ENCODE measurements at places on chromosomes 11 and 22.

- no peak for DNase-seq
Measured at GRCh38 chr11:61390161-61390560, 2.2 kb upstream of the TMEM216 start.

DNA sequence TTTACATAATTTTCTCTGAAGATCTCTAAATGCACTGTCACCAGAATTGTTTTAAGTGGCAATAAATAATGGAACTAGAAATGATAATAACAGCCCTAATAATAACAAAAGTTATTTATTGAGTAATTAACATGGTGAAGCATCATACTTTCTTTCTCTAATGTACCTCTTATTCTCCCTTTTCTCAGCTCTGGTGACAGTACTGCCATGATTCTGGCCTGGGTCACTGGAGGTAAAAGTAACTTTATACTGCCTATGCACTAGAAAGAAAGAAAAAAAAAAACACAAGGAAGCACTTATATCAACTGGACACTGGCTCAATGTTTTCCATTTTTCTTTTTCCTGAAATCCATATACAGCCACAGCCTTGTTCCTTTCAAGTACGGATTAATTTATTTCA is 43.7 kb downstream of the CADM1 start:
- peak; percentile 17 for DNase-seq

DNA sequence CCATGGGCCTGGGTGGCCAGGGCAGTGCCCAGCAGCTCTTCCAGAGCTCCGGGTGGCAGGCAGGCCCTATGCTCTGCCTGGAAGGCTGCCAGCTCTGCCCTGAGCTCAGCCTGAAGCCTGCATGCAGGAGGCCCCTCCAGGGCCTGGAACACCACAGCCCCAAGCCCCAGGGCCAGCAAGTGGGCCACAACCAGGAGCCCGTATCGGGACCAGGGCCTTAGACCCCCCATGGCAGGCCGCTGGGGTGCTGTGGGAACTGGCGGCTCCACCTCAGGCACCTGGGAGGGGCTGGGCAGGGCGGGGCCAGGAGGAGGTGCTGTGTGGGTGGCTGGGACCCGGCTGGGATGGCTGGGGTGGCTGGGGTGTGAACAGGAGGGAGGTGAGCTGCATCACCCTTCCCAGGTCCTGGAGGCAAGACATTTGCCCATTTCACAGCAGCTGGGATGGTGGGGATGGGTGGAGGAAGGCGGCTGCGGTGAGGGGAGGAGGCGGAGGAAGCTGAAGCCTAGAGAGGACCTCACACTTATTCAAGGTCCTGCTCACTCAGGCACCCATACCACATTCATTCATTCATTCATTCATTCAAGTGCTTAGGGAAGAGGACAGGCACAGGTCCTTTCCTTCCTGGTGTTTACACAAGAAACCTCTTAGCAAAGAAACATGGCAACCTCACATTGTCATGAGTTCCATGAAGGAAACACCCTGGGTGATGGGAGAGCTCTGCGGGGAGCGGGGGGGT is at the start of gene KCNK7:
KCNK7 (minus strand) TSS at position 258 of the 739 bp plus-strand sequence; CDS start at position 230, 28 bp downstream.
- no peak for DNase-seq

- DNase-seq, result no peak
Measured at GRCh38 chr11:134374891-134375550, 37.0 kb downstream of the B3GAT1 start.

DNA sequence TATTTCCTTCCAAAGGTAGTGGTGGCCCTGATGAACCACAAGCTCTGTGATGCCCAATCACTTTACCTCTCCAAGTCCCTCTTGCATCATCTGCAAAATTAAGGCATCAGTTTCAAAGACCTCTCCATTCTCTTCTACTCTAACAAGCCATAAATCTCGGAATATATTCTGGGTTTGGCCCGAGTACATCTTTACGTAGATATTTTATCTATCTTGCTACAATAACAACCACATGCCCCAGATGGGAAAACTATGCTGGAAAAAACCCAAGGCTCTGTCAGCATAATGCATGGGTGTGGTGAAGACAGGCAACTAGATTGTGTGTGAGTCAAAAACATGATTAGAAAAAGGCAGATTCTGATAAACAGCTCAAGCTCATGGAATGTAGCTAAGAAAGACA is 228.2 kb upstream of the BLID start:
- DNase-seq, result no peak

DNA sequence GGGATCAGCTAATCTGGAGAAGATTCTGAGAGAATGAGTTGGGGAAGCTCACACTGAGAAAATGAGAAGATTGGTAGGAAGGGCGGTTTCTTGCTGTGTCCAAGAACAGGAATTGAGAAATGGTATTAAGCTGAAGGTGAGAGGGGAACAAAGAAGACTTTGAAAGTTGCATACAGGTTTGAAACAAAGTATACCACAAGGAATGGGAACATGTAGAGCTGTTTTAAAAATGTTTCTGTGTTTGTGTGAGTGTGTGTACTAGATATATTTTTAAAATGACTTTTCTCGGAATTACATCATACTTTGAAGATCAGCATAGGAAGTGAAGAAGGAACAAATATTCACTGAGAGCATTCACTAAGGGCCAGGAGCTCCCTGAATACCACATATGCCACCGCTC is 24.4 kb upstream of the IZUMO1R start:
- DNase-seq, result no peak

- DNase-seq, result no peak
Measured at GRCh38 chr11:12884751-12885318, 124.3 kb upstream of the RASSF10 start.

DNA sequence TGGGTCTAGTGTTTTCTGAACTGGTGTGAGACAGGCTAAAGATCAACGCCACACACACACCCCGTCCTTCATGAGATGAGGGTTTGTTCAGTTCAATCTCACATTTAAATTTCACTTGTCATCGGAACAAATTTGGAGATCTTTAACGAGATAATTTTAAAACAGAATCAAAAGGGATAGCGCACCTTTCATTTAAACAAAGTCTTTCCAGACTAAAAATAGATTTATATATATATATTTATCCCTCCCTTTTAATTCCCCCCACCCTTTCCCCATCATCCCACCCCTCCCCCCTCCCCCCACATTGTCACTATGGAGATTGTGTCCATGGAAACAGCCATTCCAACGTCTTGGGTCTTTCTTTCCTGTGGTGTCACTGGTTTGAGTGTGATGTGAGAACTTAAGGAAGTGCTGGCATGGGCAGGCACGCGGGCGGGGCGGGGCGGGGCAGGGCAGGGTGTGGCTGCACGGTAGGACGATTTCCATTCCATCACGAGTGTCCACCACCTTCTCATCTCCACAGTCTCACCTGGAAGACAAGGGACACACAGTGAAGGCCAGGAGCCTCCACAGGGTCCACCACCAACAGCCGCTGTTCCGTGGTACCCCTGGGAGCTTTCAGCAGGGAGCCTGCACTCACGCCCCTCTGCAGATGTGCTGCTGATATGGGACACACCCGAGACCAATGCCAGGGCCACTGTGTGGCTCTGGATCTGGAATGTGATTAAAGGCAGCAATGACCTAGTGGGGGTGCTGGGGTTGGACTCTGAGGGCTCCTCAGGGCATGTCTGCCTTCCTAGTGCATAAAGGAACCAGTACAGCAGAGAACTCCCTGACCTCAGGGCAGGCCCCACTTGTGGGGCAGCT is 30.5 kb upstream of the CYP2D6 start:
- no peak for DNase-seq

GRCh38 chr22:50734986-50735738 is 2.8 kb upstream of the ACR start:
- DNase-seq, result no peak

All from kidney (tissue), 22 donors.